Activated naive CD4-positive, alpha-beta T cell treated with Interleukin-2 at 50 U/mL for 16 hours (primary cell): ENCODE measurements at places on chromosomes 1 and 21.

GRCh38 chr1:12180315-12180714, 13.5 kb downstream of the TNFRSF1B start:
- no peak for DNase-seq

GRCh38 chr1:170215072-170215885, 69.5 kb downstream of the NTMT2 start:
- no peak for DNase-seq

DNA sequence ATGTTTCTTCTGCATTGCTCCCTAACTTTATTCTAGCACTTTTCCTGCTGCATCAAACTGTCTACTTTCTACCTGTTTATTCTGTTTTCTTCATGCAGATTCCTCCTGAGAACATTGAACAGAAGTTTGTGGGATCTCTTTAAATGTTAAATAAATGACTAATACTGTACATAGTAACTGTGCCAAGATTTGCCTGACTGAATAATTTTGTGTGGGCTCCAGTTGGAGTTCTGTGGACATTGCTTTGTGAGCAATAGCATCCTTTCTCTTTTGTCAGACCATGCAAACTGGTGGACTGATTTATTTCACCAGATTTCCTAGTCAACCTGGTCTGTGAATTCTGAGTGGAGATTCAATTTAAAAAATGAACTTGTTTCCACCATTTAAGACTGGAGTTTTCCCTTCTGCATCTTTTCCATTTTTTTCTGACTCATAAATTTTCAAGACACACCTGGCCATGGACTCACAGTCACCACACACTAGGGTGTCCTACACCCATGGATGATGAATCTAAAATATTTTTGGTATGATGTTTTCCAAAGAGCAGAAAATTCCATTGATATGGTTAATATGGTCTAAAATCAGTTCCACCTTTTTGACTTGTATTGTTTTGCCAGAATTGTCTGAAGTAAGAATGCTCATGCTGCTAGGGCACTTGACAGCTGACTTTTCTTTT, 140.7 kb upstream of the SPAG17 start:
- DNase-seq: no peak

- no peak for DNase-seq
These were observed 36.6 kb downstream of the ITPKB start for GRCh38 chr1:226702318-226702956.

- DNase-seq: no peak
These were observed 115.5 kb upstream of the NCAM2 start for GRCh38 chr21:20882462-20883407.

GRCh38 chr1:173410133-173410793, 66.9 kb upstream of the PRDX6 start:
- no peak for DNase-seq

DNA sequence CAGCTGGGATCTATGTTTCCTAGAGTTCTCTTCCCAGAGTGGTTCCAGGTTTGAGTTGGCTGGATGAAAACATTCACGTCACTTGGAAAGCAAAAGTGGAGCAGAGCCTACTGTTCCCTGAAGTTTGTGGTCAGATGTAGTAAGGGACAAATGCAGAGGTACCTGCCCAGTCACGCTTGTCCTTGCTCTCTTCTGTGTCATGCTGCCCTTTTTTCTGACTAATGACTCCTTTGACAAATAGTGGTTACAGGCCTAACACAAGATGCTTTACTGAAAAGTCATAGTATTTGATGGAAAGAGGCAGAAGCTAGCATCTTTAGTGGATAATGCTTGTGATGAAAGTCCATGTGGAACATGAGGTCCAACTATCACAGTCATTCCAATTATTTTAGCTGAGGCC, 881.4 kb upstream of the B3GALT2 start:
- DNase-seq: no peak

DNA sequence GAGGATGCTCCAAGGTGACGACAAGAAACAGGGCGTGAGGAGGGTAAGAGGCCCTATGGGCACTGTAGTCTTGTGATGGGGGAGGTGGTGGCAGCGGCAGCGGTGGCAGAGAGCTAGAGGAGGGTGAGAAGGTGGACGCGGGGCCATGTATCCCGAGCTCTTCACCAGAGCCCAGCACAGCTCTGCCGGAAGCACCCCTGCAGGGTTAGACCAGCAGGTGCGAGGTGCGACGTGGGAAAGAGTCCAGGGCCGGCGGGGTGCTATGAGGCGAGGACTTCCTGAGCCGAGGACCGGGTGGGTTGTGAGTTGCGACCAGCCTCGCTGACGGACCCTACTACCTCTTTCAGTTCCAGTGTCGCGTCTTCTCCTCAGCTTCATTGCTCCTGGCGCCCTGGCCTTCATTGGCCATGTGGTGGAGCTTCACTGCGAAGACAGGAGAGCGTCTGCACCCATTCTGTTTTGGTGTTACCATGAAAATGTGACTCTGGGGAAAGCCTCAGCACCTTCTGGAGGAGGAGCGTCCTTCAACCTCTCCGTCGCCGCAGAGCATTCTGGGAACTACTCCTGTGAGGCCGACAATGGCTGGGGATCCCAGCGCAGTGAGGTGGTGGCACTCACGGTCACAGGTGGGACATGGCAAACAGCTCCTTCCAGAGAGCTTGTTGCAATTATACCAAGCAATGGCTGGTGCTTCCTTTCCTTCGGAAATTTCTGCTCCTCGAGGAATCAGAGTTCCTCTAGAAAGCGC, 67.9 kb upstream of the KIRREL1 start:
- no peak for DNase-seq

DNA sequence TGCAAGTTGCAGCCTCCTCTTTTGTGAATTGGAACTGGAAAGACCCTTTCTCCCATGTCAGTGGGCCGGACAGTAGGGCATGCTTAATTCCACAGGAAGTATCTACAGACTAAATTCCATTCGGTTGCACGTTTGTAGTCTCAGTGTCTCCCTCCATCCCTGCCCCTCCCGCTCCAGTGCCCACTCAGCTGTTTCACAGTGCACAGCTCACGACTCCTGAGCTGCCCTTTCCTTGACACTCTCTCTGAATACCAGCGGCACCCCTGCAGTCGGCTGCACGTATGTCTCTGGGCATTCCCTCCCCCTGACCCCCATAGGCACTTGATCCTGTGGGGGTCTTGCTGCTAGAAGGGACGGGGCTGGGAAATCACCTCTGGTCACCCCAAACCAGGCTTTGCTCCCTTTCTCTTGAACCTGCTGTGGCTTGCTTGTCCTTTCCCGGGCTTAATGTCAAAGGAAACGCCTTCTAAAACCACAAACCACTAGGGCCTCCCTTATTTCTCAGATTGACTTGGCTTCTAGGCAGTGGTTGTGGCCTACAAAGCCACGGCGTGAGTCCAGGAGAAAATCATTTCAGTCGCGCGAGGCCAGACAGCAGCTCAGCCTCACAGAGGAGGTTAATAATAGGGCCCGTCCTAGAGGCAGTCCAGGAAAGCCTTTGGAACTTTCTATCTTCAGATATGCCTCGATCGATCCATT, 365.3 kb upstream of the PROX1 start:
- DNase-seq: no peak

DNA sequence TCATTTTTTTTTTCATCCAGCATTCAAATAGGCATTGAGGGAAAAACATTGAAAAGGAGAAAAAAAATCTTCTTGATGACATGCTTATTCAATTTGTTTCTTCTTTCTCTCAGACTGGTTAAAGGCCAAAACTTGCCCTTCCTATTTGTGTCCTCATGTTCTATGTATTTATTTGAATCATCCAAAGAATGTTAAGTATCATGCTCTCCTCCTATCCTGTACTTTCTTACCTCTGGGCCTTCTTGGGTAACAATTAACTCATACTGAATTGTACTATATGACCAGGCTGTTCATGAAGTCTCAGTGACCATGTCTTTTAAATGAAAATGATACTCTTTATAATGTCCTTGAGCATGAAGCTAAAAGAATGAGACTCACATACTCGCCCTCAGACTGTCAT, 36.5 kb upstream of the DENND1B start:
- DNase-seq: no peak

- no peak for DNase-seq
These were observed 20.6 kb downstream of the CDA start for GRCh38 chr1:20609541-20609940.

- DNase-seq: no peak
These were observed 216.4 kb upstream of the KIAA0040 start for GRCh38 chr1:175408986-175409385.

DNA sequence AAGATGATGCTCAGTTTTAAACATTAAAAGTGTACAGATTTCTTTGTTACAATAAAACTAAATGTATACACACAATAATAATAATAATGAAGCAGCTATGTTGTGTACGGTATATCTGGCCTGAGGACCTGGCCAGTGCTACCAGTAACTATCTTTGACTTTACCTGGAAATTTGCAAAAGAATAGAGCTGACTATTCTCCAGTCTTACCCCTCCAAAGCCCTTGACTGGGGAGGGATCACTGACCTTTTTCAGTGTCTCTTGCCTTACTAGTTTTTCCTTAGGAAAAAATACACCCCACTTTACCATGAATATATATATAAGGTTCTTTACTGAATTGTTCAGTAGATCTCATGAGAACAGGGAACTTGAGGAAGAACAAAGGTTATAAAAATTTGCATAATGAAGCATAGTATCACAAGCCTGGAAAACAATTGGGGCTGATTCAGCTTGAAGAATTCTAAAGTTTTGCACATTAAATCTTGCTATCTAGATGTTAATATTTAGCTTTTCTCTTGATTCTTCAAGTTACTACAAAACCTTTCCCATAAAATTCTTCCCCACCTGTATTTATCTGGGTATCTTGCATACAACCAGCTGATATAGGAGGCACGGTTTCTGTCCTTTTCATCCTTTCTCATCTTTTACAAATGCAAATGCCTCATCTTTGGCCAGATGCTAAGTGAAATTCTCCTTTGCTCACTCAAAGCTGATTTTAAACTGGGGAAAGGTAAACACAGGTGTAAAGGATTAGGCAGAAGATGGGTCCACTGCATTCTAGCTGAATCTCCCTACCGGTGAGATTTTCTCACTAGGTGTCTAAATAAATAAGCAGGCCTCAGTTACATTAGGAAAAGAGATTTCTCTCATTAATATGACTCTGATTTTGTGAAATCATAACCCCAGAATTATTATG, 25.0 kb upstream of the SLAMF1 start:
- no peak for DNase-seq

DNA sequence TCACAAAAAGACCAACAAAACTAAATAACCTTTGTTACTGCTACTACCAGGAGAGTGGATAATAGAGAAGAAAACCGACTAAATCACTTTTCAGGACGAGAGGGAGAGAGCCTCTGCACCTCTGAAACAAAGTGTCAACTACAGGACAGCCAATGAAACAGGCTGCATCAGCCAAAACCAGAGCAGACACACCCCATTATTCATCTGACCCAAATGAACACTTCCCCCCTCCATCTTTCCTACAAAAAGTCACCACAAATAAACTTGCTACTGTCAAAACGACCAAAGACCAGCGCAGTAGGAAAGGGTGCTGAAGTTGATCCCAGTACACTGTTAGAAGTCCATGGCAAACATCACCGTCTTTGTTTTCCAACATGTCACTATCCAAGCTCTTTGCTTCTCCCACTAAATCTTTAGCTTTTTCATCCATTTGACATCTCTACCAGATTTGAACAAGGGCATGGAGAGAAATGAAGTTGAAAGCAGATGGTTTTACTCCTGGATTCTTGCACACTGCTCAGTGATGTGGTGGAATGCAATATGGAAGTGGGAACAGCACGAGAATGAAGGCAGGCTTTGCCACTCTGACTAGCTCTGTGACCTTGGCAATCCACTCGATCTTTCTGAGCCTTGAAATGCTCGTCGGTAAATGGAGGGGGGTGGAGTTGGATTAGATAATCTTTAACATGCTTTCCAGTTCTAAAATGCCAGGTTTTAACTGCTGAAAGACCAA, 20.5 kb downstream of the DSTYK start:
- no peak for DNase-seq
